D341Med (cell line): ENCODE measurements at places on chromosomes 5 and 9.

DNA sequence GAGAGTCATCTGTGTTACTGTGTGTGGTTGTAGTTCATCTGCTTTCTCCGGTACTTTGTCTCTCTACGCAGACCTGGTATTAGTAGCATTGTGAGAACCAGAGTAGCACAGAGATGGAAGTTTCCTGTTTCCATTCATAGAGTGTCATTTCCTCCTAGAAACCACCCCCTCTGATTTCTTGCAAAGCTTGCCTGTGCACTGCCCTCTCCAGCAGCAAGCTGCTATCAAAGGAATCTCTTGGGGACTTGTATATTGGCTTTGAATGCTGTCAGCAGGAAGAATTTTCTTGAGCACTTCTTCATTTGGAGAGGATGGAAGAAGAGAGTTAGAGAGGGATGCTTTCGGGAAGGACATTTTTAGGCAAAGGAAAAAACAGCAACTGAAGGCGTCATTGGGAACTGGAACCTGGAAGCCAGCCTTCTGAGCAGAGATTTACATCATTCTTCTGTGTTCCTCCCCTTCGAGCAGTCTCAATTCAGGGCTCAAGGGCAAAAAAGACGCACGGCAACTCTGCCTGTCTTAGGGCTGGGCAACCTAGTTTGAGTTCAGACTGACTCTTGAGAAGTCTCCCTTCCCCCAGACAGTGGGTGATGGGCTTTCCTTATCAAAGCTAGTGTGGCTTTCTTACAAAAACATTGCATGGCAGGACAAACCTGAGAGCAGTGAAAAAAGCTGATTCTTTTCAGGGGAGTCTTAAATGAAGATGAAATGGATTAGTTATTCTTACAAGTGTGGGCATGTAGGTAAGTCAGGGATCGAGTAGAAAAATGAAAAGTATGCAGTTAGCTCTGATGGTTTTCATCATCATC, 226.3 kb downstream of the AOPEP start:
- DNase-seq: no peak

GRCh38 chr9:106420511-106420944, 442.4 kb upstream of the ZNF462 start:
- no peak for DNase-seq

GRCh38 chr5:86118542-86118941, 499.2 kb upstream of the COX7C start:
- peak; percentile 15 for DNase-seq

DNA sequence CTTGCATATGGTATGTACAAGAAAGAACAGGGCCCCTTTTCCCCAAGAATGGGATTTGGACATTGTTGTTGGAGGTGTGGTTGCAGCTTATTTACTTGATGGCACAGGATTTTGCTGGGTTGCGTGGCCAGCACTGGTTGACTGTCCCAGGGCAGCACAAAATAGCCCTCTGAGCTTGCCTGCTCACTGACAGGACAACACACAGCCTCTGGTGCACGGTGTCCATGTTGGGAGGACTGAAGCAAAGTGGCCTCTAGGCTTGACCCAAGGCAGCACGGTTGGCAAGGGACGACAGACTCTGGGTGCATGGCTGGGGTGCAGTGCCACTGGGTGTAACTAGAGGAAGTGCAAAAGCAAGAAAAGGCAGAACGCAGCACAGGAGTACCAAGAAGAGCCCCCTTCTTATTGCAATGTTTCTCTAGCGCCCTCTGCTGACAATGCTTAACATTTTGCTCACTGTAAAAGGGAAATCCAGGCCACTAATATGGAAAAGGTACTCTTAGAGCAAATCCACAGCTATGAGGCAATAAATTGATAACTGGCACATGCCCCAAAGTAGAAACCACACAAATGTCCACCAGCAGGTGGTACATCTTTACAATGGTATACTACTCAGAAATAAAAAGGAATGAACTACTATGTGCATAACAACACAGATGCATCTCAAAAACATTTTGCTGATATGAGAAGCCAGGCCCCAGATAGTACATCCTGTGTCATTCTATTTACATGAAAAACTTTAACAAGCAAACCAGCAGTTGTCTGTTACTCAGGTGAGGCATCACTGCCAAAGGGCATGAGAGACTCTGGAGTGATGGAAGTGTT, 47.4 kb upstream of the BARX1 start:
- DNase-seq: peak; percentile 68

DNA sequence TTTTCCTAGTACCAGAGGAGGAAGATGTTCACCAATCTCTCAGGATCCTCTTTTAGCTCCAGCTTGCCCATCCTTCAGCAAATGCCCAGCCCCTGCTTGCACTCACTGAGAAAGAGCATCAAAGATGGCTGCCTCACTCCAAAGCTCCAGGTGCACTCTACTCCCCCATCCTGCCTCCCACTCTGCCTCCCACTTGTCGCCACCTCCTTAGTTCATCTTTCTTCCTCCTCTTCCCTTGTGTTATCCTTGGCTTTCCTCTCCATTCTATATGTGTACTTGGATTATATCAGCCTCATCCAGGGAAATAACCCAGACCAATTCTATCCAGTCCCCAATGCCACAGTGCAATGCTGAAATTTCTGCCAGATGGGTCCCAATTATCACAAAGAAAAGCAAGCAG, 87.1 kb upstream of the CPLX2 start:
- DNase-seq: no peak

DNA sequence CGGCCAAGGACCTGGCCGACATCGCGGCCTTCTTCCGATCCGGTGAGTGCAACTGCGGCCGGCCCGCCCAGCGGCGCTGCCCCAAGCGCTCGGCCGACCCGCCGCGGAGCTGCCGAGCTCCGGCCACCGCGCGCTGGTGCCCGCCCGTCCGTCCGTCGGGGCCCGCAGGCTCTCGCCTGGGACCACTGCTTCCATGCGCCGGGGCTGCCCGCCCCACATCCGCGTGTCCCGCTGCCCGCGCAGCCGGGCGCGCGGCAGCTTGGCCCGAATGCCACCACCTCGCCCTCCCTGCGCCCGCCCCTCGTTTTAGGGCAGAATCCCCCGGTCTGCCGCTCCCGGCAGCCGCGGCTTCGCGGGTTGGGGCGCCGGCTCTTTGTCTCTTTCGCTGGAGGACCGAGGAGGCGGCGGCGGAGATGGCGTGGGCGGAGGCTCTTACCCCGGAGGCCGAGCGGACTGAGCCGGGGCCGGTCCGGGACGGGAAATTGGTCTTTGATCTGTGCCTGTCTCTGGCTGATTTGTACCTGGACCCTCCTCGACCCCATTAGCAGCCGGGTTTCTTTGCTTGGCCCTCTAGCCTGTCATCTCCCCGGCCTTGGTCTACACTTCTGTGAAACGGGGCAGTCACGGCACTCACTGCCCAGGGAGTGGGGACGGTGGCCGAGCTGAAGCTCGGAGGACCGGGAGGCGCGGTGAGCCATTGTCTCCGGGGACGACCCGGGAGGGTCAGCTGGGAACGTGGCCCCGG, 871 bp downstream of the TRIO start:
- DNase-seq: peak; percentile 72

GRCh38 chr9:18689921-18690320, 216.0 kb downstream of the ADAMTSL1 start:
- DNase-seq: peak; percentile 49

DNA sequence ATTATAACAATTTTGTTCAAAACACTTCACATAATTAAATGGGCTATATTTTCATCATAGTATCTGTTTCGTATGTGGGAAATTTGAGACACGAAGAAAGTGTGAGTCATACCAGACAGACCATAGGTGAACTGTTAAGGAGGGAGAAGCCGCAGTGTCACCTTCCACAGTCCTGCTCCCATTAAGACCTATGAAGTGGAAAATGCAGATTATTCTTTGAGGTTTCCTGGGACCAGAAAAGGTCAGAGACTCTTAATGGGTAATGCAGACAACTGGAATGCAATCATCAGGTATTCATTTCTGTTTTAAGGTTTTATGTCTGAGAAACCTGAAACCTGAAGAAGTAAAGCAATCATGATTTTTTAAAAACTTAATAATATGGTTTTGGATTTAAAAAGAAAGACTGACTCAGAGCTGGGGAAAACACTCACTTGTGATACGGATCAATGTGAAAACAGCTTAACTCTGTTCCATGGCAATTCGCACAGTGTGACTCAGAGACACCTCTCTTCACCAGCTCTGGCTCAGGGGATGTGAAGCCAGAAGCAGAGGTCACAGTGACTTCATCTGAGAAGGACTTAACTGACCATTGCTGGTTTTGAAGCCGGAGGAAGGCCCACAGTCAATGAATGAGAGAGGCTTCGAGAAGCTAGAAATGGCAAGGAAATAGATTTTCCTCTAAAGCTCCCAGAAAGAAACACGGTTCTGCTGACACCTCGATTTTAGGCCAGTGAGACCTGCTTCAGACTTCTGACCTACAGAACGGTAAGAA, 17.2 kb upstream of the GCNT1 start:
- no peak for DNase-seq

DNA sequence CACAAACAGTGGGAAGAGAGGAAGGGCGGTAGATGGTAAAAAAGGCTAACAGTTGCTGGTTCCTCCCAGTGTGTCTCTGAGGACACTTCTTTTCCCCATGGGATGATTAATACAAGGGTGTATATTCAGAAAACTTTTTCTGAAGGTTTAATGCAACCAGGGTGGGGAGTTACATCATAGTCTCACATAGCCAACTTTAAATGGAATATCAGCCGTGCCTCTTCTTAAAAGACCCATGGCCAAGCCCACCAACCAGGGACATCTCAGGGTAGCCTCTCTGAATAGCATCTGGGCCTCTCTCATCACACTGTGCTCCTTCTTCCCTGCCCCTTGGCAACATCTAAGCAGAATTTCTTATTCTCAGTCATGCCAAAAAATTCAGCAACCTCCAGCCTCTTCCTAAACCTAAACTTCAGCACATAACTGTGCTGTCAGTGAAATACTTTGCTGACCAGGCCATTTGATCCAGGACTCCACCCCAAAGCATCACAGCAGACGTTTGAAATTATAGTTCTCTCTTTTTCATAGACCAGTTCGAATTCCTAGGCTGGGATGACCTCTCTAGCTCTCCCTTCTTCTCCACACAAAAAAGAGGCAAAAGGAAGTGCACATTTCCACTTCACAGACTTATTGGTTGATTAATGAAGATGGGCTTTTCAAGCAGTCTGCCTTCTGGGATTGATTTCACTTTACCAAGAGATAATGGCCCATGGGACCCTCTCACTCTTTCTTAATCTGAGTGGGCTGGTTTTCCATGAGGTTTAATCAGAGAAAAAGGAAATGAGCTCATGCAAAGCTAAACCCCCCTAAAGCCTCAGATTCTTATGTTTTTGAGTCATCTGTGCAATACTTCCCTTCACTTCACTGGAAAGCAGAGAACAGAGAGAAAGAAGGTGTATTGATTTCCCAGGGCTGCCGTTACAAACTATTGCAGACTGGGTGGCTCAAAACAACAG, 85.1 kb upstream of the RAI14 start:
- no peak for DNase-seq

DNA sequence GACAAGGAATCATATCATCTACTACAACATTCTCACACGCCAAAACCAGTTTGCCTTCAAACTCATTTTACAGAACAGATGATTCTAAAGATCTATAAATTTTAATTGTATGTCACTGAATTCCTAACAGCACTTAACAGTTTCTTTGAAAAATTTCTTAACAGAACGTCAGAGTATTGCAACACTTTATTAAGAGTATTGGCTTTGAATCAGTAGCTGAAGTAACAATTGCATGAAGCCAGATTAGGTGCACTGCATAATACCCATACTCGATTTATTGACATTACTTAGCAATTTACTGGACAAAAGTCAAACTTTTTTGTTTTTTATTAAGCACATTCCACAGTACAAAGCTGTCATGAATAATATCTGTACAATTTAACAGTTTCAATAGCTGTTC, 75.8 kb downstream of the SMIM23 start:
- DNase-seq: no peak

GRCh38 chr5:131757830-131758519, 38.8 kb downstream of the FNIP1 start:
- DNase-seq: no peak

GRCh38 chr5:112637343-112637742, 100.3 kb upstream of the APC start:
- no peak for DNase-seq

DNA sequence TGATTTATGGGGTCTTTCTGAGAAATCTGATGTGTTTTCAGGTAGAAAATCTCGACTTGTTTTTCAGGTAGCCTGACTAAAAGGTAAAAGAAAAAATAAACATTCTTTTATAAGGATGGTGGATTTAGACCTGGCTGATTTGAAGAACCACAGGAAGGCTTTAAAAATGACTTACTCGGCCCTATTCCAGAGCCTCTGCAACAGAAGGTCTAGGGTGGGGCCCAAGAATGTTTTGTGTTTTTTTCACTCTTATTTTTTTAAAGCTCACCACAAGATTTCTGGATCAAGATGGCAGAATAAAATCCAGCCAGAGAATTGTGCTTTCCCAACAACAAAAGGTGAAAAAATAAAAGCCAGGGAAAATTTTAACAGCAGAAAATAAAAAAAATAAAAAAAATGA, 59.1 kb downstream of the FNBP1 start:
- no peak for DNase-seq

DNA sequence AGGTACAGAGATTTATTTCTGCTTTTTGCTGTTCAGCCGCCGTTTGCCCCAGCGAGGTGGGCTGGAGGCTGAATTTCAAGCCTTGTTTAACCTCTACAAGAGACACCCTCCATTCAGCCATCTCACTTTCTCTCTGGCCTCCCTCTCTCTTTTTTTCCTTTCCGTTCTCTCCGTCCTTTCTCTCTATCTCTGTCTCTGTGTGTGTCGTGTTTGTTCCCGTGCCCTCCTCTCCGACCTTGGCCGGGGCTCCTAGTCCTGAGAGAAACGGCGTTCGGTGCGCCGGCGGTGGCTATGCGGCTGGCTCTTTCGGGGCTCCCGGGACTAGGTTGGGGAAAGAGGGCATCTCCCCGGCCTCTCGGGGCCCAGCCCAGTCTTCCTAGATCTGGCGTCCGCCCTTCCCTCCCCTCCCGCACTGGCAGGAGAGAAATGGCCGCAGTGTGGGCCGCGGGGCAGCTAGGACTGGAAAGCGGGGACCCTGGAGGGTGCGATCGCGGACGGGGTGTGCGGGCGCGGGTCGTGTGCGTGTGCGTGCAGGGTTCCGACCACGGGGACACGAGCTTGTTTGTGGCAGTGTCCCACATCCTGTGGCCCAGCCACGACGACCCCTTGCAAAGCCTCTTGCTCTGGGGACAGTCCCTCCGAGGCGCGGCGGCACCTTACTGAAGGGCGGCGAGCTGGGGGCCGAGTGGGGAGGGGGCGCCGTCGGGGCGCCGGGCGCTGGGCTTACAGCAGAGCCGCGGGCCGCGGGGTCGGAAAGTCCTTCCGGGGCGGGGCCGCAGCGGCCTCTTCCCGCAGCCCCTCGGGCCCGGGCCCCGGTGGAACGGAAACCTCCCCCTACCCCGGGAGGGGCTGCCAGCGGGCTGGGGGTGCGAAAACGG, 5.7 kb downstream of the LHX2 start:
- peak; percentile 62 for DNase-seq

DNA sequence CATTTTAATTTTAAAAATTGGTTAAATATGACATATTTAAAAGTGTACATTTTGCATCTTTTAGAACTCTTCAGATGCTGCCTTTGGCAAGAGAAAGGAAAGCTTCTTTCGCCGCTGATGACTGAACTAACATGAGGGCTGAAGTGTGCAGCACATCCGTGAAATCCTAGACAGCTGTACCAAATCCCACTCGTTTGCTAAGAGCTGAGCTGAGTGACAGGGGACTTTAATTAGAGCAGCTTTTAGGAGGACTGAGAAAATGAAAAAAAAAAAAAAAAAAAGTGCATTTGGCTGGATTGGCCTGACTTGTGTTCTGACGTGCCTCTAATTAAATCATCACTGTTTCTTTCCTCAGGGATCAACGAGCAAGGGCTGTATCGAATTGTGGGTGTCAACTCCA, 271.3 kb downstream of the ARHGAP26 start:
- peak; percentile 38 for DNase-seq
